ENCODE measurements at places on chromosomes 13 and 19.
A peak's percentile ranks its signal among the peaks of the same experiment; 100 is the strongest.

GRCh38 chr13:69565334-69565733 is 542.3 kb upstream of the ATXN8OS start:
- ATAC-seq: no peak

DNA sequence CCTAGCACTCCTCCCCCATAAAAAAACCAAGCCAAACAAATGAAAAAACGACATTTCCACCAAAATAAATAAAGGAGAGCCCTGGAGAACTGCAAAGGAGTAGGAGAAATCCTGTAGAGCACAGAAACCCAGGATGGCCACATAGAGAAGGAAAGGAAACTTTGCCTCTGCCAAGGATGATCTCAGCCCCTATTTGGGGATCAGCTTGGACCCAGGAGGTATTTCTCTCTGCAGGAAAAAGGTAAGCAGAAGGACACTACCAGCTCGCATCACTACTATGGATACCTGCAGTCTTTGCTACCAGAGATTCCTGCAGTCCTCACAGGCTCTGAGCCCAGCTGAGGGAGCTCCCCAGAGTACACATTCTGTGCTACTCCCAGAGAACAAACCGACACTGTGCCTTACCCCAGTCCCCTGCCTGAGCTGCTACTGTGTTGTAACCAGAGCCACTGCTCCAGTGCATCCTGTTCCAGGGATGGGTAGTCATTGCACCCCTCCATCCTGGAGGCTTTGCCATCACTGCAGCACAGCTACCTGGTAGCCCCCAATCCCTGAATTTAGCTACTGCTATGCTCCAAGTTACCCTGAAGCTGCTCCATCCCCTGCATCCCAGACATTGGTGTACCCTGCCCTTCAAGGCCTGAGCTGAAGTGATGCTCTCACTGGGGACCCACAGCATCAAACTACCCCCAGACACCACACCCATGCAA is 41.7 kb downstream of the VWA8 start:
- ATAC-seq: no peak

DNA sequence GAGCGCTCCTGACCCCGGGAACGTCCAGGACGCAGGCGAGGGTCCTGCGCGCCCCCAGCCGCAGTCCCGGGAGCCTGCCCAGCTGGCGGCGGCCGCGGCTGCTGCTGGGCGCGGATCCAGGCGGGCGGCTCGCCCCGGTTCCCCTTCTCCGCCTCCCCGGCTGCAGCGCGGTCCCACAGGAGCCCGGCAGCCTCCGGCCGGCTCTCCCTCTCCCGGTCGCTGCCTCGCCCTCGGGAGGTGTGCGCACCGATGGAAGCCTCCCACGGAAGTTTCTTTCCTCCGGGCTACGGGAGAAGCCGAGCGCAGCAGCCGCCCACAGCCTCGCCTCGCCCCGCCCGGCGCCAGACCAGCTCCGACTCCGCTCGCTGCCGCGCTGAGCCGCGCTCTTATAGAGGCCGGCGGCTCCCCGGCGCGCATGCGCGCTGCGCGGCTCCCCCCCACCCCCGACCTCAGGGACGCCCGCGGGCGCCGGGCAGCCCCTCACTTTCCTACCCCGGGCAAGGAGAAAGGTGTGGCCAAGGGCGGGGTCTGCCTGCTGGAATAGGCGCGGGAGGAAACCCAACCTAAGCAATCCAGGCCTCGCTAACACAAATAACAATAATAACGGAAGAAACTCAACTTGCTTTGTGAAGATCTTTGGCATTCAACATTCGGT is at the start of gene SHISA2:
Gene SHISA2, minus strand, starts transcription at position 360 of the 655 bp plus-strand sequence. CDS start 1,041 bp downstream, outside the sequence.
- peak; percentile 86 for ATAC-seq

GRCh38 chr13:63901630-63902029 is 2486.0 kb upstream of the PCDH20 start:
- ATAC-seq: no peak

GRCh38 chr13:42986176-42986574 is 5.9 kb downstream of the EPSTI1 start:
- no peak for ATAC-seq

GRCh38 chr13:67791047-67791446 is 560.9 kb upstream of the PCDH9 start:
- no peak for ATAC-seq

- no peak for ATAC-seq
Measured at GRCh38 chr13:78402708-78403400, 200.5 kb downstream of the POU4F1 start.

DNA sequence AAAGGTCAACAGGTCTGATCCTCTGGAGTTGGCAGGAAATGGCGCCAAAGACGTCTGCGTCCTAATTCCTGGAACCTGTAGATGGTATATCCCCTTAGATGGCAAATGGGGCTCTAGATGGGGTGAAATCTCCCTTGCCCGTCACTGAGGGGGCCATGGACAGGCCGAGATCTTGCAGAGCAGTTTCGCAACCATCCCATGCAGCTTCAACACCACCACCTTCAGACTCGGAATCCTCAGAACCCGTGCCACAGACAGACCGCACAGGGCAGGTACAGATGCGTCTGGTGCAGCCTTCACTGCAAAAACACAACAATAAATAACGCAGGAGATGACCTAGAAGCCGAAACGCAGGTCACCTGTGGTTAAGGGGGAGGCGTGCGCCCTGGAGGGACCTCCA is 17.7 kb downstream of the REXO1 start:
- ATAC-seq: no peak

- ATAC-seq: no peak
Measured at GRCh38 chr13:110630566-110631119, 15.3 kb downstream of the NAXD start.

DNA sequence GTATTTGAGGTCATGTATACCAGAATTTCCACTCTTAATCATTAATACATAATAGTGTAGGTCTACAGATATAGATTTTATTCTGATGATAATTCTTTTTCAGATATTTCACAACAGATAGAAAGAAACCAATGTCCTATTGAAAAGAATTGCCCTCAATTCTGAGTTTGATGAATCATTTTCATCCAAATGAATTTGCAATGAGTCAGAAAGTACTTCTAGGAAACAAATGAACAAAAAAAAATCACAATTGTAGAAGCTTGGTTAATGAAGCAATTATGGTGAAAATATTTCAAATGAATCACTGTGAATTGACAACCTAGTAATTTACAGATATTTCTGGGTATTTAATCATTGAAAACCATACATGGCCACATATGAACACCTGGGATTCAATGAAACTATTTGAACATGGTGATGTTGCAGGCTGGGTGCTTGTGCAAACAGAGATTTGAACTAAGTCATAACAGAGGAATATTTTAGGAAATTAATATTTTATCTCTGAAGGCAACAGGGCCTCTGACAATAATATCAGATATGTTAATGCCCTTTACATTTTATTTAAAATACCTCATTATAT is 360.9 kb downstream of the SLITRK5 start:
- ATAC-seq: peak; percentile 51

DNA sequence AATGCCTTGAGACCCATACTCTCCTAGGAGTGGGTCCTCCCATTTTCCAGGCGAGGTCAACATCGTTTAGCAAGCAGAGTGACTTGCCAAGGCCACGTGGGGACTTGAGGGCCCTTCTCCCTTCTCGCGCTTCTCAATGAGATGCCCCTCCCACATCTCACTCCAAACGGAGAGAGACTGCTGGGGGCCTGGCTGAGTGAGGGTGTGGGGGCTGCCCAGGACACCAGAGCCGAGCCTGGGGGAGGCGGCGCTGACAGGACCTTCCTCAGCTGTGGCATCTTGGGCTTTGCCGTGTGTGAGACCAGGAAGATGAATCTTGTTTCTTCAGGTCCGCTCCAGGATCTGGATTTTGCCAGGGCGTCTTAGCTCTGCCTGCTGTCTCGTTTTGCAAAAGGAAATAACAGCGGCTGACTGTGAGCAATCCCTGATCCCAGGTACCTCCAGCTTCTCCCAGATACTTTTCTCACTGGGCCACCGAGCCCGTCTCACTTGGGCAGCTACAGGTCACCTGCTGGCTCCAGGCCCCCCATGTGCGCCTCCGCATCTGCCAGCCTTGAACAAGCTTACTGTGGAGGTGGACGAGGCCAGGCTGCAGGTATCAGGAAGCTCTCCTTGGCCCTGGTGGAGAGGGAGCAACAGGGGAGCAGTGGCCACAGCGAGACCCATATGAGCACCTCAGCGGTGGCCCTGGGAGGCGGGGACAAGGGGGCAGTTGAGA is 6.0 kb downstream of the COX6B2 start:
- ATAC-seq: no peak

Data from motor neuron (in vitro differentiated cells).